Mesothelial cell of epicardium (in vitro differentiated cells): ENCODE measurements at places on chromosomes 1 and 21.

GRCh38 chr1:67058242-67058641 lies 4.3 kb upstream of the SLC35D1 start:
- no peak for DNase-seq

GRCh38 chr1:234546890-234547788 lies 62.8 kb downstream of the IRF2BP2 start:
- no peak for DNase-seq

GRCh38 chr21:42496839-42497202 lies 797 bp upstream of the RSPH1 start:
- DNase-seq, result no peak

- DNase-seq, result no peak
These were observed 6.6 kb downstream of the CLSPN start for GRCh38 chr1:35763201-35763600.

DNA sequence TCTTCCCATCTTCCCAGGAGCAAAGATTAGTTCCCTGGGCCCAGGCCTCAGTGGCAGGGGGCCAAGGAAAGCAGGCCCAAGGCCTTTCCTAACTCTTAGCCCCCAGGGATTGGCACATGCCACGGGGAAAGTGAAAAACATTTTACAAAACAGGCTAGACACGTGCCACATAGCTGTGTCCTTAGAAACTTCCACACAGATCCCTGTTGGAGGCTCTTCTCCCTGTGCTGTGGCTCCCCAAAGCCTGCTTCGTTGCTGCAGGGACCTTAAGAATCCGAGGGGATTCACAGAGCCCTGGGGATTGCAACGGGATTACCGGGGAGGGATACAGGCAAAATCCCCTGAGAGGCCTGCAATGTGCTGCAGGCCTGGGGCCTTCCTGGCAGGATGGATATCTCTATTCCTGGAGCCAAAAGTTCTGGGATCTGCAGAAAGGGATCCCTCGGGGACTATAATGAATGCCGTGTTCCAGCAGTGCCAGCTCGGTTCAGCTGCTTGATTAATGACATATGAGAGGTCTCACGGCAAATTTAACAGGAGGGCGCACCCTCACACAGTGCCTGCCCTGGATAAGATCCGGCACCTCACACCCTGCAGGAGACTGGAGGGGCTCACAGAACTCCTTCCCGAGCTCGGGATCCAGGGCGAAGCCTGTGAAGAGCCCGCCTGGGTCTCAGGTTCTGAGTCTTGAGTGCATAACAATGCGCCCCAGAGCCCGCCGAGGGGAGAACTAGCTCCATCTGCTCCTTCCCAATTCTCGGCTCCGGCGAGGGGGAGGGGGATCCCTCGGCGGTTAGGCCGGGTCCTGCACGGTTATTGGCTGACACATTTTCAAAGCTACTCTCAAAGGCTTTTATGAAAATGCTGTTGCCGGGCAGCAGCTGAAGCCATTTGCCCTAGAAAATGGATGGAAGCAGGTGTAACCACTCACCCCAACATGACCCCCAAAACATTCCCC lies 15.3 kb upstream of the RGS8 start:
- DNase-seq, result no peak

GRCh38 chr1:177077006-177077405 lies 87.5 kb downstream of the ASTN1 start:
- DNase-seq, result no peak

DNA sequence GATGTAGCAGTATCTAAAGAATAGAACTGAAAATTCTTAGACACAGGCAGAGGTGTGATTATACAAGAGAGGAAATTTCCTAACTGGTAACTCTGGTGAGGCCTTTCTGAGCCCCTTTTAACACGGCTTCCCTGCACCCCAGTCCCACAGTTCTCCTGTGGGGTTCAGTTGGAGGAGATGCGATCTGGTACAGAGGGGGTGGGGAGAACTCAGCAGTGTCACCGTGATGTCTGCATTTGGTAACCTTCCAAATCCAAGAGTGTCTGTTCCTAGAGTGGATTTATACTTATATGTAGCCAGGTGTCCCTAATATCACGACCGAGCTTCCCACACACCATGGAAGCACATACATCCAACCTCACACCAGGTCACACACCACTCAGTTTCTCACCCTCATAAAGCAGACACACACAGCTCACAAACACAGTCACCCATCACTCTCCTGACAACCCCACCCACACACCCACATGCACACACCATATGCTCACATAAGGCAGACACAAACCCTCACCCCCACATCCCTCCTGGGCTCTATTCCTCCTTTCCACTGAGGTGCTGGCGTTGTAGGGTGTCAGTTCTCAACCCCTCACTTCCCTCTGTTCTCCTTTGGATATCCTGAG lies 48.5 kb downstream of the RHBG start:
- no peak for DNase-seq

DNA sequence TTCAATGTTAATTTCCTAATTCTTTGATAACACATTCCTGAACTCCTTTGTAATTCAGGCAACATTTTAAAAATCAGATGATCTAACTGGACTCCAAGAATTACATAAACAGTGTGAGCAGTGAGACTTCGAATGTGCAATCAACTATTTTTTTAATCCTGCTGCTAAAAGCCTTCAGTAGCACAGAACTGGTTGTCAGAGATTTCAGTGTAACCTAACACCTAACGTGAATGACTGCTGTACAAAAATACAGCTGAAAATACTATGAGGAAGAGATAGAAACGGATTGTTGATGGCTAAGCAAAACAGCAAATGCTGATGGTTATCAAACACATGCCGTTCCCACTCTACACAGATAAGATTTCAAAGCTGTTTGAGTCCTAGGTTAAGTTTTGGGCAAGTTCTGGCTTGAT lies 46.1 kb downstream of the APP start:
- DNase-seq, result no peak

- no peak for DNase-seq
These were observed 14.0 kb downstream of the SLC1A7 start for GRCh38 chr1:53128401-53128800.

DNA sequence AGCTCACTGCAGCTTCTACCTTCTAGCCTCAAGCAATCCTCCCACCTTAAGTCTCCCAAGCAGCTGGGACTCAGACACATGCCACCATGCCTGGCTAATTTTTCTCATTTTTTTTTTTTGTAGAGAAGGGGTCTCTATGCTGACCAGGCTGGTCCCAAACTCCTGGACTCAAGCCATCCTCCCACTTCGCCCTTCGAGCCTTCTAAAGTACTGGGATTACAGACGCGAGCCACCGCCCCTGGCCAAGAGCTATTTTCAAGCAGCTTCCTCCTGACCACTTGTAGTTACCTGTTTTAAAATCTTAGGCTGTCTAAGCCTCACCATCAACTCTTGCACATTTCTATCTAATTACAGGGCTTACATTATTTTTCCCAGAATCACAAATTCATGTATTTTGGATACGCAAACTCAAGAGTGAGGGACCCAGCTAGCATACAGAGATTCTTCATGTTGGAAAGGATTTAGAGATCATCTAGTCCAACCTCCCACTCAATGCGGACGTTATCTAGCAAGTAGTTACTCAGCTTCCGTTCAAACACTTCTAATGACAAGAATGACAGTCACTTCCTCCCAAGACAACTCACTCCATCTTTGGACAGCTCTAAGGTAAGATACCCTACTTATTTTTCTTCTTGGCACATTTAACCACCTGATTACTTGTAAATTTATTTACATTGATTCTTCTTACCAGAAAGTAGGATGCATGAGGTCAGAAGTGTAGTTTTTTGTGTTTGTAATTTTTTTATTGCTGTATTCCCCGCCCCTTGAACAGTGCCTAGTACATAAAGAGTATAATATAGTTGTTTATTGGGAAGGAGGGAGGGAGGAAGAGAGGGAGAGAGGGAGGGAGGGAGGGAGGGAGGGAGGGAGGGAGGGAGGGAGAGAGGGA lies 65.4 kb downstream of the LUZP1 start:
- no peak for DNase-seq

GRCh38 chr1:61930116-61930645 lies 187.9 kb downstream of the PATJ start:
- no peak for DNase-seq
